RWPE1 (cell line): ENCODE measurements at places on chromosomes 1 and 21.

- DNase-seq: peak; percentile 41
These were observed 47.6 kb upstream of the PPP2R5A start for GRCh38 chr1:212237651-212238050.

GRCh38 chr1:244296447-244296846, 155.3 kb downstream of the ADSS2 start:
- DNase-seq: no peak

GRCh38 chr1:52239708-52240001, 97.8 kb downstream of the ZFYVE9 start:
- DNase-seq: no peak

GRCh38 chr1:167427848-167428247, 90.5 kb downstream of the CD247 start:
- no peak for DNase-seq

- DNase-seq: no peak
These were observed 142.0 kb downstream of the FOXD2 start for GRCh38 chr1:47579809-47580208.

DNA sequence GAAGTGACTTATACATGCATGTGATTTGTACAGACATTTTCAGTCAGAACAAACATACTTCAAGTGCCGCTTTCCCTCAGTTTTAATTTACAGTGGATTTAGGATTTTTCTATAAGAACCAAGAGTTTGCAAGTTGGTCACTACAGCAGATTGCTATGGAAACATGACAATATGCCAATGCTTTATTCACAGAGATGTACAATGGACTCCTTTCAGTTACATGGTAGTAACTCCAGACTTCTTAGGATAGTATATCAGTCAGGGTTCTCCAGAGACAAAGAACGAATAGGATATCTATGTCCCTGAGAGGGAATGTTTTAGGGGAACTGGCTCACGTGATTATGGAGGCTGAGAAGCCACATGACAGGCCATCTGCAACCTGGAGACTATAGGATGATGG, 27.4 kb downstream of the IFI44 start:
- no peak for DNase-seq

DNA sequence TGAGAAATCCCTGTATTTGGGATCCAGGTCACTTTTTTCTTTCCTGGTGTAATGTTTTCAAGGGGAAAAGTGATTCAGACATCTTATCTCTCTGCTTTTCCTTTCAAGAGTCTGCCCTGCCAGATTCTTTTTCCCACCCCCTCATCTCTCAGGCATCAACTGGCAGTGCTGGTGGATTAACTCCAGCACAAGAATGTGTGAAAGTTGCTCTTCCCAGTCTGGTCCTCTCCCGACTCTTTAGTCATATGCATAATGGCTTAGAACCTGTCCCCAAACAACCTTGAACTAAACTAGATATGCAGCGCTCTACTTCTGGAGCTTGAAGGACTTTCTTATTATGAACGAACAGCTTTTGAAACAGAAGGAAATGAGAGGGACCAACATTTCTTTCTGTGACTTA, 88.5 kb downstream of the SLC44A5 start:
- DNase-seq: no peak

DNA sequence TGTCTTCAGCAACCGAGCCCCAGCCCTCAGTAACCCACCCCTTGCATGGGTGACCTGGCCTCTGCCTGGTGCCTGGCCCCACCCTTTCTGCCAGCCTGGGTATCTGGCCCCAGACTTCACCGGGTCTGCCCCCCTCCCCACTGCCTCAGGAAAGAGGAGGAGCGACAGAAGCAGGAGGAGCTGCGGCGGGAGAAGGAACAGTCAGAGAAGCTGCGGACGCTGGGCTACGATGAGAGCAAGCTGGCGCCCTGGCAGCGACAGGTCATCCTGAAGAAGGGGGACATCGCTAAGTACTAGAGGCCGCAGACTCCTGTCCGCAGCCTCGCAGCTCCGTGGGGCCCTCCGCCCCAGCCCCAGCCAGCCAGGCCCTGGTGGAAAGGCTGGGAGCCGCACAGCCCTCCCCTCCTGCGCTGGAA, 6.1 kb downstream of the TNFRSF25 start:
- no peak for DNase-seq

- peak; percentile 76 for DNase-seq
These were observed 3.4 kb upstream of the FAM131C start for GRCh38 chr1:16076865-16077238.

DNA sequence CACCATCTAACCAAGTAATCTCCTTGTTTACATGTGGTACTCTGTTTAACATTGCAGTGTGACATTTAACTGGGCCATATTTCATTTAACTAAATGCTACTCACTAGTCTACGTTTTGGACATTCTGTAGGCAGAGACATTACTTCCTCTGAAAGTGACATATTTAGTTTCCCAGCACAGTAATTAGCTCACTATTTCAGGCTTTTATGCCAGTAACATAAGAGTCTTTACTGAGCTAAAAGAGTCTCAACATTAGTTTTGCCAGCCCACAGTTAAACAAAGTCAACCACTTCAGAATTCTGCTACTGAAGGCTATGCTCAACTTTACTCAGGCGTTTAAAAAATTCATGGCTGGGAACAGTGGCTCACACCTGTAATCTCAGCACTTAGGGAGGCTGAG, 2.6 kb upstream of the TNFRSF9 start:
- DNase-seq: no peak

DNA sequence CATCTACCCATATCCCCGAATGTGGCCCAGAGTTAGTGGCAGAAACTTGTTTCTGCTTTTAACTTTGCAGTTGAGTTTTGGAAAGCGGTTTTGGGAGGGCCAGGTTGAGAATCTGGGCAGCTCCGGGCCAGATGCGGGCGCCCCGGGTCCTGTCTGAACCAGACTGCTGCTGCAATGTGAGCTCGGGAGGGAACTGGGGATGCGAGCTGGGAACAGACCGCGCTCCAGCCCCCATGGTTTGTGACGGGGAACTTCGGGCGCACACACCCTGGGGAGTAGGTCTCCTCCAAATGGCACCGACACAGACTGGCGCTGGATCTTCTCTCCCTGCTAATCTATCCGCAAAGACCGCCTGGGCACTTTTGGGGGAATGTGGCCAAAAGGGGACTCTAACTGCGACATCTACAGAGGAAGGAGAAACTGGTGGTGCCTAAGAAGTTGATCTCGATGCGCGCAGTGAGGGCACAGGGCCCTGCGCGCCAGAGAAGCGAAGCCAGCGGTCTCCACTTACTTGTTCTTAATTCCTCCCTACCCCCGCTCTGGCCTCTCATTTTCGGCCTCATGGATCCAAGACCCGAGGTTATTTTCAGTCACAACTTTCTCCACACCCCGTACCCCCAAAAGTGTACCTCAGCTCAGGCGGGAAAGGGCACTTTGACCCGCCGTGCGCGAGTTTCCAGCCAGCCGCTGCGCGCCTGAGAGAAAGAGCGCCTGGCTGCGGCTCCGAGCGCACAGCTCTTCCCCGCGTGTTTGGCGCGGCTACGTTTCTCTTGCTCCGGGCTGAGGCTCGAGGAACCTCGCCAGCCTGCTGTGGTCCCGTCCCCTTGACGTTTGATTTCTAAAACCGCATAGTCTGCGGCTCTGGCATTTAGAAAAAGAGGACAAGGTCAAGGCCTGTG, 411.0 kb upstream of the ESRRG start:
- DNase-seq: no peak

GRCh38 chr1:5740450-5740849, 251.8 kb downstream of the NPHP4 start:
- DNase-seq: no peak

GRCh38 chr1:215345766-215346165, 221.3 kb upstream of the KCTD3 start:
- no peak for DNase-seq

DNA sequence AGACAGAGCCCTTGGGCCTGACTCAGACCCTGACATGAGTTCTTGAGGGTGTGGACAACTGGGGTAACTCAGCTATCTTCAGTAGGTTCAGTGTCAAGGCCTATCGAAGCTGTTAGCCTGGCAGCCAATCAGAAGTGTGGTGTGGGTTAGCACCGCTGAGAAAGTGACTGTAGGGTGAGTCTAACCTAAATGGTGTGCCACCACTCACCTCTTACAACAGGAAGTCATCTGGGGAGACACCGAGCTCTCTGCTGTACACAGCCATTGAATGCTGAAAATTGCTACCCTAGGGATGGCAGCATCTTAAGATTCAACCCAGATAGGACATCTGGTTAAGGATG, 44.6 kb downstream of the RASSF5 start:
- no peak for DNase-seq

DNA sequence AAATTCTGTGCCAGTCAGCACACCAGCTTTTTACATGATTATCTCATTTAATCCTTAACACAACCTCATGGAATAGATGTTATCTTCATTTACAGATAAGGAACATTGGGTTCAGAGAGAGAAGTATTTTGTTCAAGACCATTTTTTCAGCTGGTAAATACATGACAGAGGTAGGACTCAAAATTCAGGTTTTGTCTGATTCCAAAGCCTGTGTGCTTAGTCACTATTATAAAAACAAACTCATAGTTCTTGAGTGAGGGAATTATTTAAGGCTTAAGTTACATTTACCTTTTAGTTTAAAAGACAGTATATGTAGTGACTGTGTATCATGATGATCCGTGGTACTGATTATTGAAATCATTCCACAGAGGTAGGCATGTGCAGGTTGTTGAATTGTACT, 125.2 kb downstream of the MAGI3 start:
- DNase-seq: no peak

DNA sequence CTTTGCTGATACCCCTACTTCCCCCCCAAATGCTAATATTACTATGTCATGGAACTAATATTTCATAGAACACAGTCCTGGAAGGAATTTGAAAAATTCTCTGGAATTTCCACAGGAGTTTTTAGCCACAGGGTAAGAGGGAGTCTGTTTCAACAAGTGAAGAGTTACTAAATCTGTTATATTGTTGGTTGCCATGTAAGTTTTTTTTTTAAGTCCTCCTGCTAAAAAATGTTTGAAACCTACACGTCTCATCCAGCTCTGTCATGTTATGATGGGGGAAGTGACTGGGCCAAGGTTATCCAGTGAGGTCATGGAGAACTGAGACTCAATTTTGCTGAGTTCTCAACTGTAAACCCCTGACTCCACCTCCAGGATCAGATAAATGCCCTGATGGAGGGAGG, 60.8 kb upstream of the USP24 start:
- DNase-seq: no peak

DNA sequence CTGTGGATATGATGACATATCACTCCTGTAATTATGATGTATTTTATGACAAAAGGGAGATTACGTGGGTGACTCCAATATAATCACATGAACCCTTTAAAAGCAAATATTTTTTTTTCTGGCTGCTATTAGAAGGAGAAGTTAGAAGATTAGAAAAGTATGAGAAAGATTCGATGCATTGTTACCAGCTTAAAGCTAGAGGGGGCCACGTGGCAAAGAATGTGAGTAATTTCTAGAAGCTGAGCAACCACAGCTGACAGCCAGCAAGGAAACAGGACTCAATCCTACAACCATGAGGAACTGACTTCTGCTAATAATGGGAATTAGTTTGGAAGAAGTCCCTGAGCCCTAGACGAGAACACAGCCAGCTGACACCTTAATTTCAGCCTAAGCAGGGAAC, 56.3 kb upstream of the C1orf87 start:
- DNase-seq: no peak

- no peak for DNase-seq
These were observed 664.7 kb upstream of the NEGR1 start for GRCh38 chr1:72946903-72947499.

DNA sequence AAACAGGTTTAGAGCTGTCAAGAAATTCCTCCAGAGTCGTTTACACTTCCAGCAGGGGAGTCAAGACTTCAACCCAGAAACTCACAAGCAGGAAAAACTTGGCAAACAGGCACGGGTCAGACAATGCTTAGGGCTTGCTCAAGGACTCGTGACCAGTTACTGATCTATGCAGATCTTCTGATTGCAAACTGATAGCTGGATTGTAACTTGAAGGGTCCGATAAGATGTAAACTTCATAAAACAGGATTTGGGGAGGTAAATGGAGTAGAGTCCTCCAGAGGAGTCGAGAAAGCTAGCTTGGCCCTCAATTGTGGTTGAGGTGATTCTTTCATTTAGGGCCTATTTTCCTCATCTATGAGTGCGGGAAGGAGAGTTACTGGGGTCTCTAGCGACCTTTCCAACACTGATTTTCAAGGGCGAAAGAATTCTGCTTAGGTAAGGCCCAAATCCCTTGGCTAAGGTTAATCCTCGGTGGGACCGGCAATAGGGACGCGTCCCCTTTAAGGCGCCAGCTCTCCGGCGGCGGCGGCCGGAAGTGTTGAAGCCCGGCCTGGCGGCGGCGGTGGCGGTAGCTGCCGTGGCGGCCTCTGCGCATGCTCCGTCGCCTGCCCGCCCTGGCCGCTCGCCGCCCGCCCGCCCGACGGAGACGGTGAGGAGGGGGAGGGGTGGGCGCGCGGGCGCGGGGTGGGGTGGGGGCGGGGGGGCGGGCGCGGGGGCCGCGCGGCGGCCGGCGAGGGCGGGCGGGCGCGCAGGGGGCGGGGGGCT, at the start of gene GMEB1:
Gene GMEB1 (plus strand): TSS at position 594 of the 765 bp plus-strand sequence. CDS start 14,829 bp downstream, outside the sequence.
- peak; percentile 89 for DNase-seq

DNA sequence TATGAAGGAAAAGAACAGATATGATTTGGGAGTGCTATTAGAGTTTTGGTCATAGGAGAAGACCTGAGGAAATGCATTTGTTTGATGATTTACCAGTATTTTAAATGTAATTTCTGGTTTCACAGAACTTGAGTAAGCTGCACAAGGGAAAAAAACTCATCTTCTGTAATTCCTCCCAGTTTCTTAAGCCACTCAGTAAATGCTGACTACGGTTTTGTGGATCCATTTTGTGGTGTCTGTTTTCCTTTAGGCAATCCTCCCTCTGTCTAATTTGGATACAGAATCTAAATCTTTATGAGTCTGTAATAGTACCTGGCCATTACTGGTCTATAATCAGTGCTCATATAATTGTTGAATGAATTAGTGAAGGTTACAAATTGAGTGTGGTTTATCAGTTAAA, 72.0 kb downstream of the OLFML2B start:
- no peak for DNase-seq

DNA sequence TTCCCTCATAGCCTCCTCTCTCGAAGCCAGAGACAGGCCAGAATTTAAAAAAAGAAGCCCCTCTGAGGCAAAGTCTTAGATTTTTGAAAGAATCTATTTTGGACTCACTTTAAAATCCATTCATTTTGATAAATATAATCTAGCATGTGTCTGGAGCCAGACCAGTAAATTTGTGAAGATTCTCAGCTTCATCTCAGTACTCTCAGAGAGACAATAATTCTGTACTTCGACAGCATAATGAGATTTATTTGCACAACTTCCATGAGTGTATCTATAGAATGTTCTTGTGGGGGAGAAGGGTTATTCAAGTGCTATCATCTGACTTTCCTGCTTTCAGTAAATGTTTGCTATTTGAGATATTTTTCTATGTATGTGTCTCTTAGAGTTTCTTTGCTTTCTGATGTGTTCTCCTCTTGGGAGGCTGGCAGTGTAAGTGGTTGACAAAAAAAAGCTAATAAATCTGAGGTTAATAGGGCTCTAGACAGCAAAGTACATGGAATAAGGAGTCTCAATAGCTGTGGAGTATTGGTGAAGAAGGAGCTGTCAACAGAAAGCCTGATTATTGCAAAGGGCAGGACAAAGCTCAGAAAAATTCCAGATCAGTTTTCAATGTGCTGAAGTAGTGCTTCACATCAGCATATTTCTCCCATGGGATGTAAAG, 223.0 kb downstream of the PTBP2 start:
- DNase-seq: no peak
